Caudate nucleus (tissue), 63 donors: ENCODE measurements at places on chromosomes 3 and 15.

DNA sequence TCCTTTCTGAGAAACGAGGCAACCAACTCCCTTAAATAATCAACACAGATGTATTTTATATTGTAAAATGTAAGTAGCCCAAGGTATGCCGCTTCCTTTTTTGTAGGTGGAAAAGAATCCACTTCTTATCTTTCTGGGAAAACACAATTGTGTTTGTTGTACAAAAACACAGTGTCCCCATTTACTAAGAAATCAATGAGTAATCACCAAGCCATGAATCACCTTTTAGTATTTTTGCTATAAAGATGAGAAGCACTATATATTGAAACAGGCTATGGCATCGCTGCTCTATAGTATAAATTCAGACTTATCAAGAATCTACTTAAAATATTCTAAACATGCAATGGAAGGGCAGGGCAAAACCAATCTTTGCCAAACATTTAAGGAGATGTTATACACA, 104.0 kb downstream of the TNIK start:
- DNase-seq, result no peak

GRCh38 chr3:106208251-106208650, 339.4 kb upstream of the CBLB start:
- DNase-seq, result no peak

- DNase-seq, result no peak
Observed at GRCh38 chr3:126927401-126927750, 55.5 kb upstream of the PLXNA1 start.

- no peak for DNase-seq
Observed at GRCh38 chr3:186802701-186803100, 3.6 kb downstream of the RFC4 start.

- no peak for DNase-seq
Observed at GRCh38 chr3:193800138-193801043, 207.4 kb downstream of the OPA1 start.

GRCh38 chr15:45333550-45333949, 44.8 kb downstream of the GATM start:
- no peak for DNase-seq

- DNase-seq, result no peak
Observed at GRCh38 chr3:34780973-34781372, 858.4 kb upstream of the ARPP21 start.

DNA sequence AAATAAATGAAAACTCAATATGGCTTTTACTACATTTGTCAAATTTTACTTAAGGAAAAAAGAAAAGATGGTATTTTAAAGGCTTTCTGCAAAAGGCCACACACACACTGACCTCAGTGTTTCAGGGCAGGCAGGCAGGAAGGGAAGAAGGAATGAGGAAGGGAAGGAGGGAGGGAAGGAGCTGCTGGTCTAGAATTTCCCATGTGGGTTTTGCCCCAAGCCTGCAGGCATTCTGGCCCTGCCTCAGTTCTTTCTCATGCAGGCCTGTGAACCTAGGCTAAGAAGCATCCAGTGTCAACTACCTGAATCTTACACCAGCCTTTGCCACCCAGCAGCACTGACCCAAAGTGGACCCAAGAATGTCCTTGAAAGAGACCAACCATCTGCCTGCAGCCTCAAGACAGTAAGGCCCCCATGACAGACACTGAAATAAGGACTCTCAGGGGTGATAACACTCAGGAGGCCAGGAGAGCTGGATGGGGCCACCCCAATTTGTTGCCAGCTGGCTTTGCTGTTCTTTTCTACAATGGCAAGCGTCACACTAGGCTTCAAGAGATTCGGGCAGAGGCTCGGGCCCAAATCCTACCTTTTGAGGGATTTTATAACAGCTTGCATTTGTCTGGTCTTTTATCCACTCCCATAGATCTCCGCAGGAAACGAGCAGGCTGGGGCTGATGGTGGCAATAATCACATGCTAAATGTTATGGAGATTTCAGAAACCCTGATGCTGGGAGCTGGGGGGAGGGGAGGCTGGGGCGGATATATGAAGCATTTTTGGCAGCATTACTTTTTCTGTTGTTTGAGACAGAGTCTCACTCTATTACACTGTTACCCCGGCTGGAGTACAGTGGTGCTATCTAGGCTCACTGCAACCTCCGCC, 51.4 kb downstream of the XXYLT1 start:
- no peak for DNase-seq
